Activated T-helper 2 cell treated with anti-CD3 and anti-CD28 coated beads, Interferon-gamma antibody, Interleukin-2, Interleukin-4, amounts not matched to agents 10 μg/mL and 5 μg/mL and 100 μg/mL, durations not matched to agents 14 hours and 24 hours and 36 hours (primary cell): ENCODE measurements at places on chromosomes 11 and 22. TPM values are rescaled to one million over a fixed set of nuclear protein-coding genes. Genes with fewer than 3 reads are reported as not detected.
A peak's percentile ranks its signal among the peaks of the same experiment; 100 is the strongest.

The CRYBB3 gene
- total RNA-seq, result 0.21 and 0.23 TPM in 2 replicates

The NUDT22 gene
- 72.8 and 77.0 TPM in 2 replicates for total RNA-seq

The MPZL2 gene
- 13.9 and 14.6 TPM in 2 replicates for total RNA-seq

GRCh38 chr11:114440121-114440860, 1.0 kb downstream of the REXO2 start:
- peak overlapping the region; percentile 92 for H3K4me3 ChIP-seq
- peaks cover 36% of the 10 kb centered on the region for H3K36me3 ChIP-seq
- H3K4me1 ChIP-seq, result peaks cover 24% of the 10 kb centered on the region
- H3K27ac ChIP-seq, result peak overlapping the region; percentile 90
- no peaks in the 10 kb centered on the region for H3K27me3 ChIP-seq
- DNase-seq, result no peak

DNA sequence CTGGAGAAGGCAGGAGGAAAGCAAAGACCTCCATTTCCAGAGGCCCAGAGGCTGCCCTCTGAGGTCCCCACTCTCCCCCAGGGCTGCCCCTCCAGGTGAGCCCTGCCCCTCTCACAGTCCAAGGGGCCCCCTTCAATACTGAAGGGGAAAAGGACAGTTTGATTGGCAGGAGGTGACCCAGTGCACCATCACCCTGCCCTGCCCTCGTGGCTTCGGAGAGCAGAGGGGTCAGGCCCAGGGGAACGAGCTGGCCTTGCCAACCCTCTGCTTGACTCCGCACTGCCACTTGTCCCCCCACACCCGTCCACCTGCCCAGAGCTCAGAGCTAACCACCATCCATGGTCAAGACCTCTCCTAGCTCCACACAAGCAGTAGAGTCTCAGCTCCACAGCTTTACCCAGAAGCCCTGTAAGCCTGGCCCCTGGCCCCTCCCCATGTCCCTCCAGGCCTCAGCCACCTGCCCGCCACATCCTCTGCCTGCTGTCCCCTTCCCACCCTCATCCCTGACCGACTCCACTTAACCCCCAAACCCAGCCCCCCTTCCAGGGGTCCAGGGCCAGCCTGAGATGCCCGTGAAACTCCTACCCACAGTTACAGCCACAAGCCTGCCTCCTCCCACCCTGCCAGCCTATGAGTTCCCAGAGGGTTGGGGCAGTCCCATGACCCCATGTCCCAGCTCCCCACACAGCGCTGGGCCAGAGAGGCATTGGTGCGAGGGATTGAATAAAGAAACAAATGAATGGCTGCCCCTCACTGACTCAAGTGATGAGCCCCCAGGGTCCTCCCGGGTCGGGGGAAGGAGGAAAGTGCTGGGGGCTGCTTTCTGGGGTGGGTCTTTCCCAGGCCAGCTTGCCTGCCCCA, 10.8 kb downstream of the SLC22A12 start:
- DNase-seq, result no peak
- H3K4me1 ChIP-seq, result no peaks in the 10 kb centered on the region
- no peak overlapping the region for H3K4me3 ChIP-seq
- no peaks in the 10 kb centered on the region for H3K36me3 ChIP-seq

- H3K36me3 ChIP-seq, result no peaks in the 10 kb centered on the region
- H3K27me3 ChIP-seq, result peaks cover 4% of the 10 kb centered on the region
- no peak overlapping the region for H3K4me3 ChIP-seq
- H3K27ac ChIP-seq, result no peak overlapping the region
Measured at GRCh38 chr11:130029137-130029536, 26.5 kb upstream of the PRDM10 start.
